Stimulated activated CD8-positive, alpha-beta memory T cell treated with anti-CD3 and anti-CD28 coated beads, Interleukin-4, amount 100 ng/mL, for 1 hour (primary cell): ENCODE measurements at places on chromosomes 4 and X.

DNA sequence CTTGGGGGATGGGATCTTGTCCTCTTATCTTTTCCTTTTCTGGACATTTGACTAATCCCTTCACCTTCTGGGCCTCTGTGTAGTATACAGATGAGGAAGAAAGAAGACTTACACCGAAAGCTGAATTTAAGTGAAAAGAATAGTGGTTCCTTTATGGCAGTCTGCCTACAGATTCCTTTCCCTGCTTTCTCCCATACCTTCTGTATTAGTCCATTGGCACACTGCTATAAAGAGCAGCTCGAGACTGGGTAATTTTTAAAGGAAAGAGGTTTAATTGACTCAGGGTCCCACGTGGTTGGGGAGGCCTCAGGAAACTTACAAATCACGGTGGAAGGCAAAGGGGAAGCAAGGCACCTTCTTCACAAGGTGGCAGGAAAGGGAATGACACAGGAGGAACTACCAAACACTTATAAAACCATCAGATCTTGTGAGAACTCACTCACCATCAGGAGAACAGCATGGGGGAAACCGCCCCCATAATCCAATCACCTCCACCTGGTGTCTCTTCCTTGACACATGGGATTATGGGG, 34.0 kb upstream of the CD38 start:
- no peak for DNase-seq

DNA sequence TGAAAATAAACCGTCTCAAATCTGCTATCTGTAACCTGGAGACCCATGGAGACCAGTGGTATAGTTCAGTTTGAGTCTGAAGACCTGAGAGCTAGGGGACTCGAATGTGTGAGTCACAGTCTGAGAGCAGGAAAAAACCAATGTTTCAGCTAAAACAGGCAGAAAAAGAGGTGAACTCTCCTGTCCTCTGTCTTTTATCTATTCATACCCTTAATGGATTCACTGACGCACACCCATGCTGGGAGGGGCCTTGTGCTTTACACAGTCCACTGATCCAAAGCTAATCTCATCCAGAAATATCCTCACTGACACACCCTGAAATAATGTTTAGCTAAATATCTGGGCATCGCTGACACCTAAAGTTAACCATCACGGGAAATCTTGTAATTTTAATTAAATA, 297.9 kb downstream of the GPM6A start:
- no peak for DNase-seq

GRCh38 chr4:102400898-102401297, 55.6 kb upstream of the SLC39A8 start:
- no peak for DNase-seq

- DNase-seq, result no peak
Observed at GRCh38 chr4:41189076-41189475, 25.3 kb downstream of the APBB2 start.

GRCh38 chr4:180449395-180449956, 1793.7 kb upstream of the TENM3 start:
- no peak for DNase-seq

GRCh38 chrX:111270339-111270738, at the start of gene CAPN6:
CAPN6 (minus strand) TSS chrX:111270483; CDS start chrX:111263936, 6,547 bp downstream.
- DNase-seq, result no peak

DNA sequence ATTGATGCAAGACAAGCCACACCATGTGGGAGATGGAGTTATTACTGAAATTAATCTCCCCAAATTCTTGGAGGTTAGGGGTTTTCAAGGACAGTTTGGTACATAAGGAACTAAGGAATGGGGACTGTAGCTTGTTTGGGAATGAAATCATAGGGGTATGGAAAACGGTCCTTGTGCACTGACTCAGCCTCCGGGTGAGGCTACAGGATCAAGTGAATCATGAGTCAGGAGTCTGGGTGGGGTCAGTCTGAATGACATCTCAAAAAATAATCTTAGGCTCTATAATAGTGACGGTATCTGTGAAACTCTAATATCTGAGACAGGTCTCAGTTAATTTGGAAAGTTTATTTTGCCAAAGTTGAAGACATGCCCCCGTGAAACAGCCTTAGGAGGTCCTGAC, 128.5 kb upstream of the CYSLTR1 start:
- no peak for DNase-seq

GRCh38 chr4:88017516-88018297, 10.3 kb downstream of the PKD2 start:
- DNase-seq, result no peak

DNA sequence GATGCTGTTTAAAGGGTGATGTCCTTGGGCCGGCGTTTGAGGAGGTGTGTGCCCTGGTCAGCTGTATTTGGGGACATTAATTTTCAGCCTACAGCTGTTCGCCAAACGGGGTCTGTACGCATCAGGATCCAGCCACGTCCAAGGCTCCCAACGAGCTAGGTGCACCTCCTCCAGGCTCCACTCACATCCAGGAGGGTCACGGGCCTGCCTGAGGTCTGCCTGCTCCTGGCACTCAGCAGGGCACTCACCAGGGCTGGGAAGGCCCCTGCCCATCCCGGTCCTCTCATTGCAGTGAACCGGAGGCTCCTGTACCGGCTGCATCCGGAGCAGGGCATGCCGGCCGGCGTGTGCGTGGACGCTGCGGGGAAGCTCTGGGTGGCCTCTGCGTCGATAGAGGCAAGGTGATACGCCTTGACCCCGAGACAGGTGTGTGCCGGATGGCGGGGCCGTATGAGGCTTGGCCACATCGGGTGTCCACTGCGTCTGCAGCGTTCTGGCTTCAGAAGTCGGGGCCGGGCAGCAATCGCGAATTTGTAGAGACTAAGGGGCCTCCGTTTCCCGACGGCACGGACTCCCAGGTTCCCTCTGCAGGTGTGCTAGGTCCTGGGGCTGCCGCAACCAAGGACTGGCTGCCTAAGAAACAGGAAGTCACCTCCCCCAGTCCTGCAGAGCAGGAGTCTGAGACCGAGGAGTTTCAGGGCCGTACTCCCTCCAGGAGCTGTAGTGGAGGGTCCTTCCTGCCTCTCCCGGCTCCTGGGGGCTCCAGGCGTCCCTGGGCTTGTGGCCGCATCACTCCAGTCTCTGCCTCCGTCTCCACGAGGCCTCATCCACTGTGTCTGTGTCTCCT, 27.5 kb upstream of the PLCXD1 start:
- no peak for DNase-seq

DNA sequence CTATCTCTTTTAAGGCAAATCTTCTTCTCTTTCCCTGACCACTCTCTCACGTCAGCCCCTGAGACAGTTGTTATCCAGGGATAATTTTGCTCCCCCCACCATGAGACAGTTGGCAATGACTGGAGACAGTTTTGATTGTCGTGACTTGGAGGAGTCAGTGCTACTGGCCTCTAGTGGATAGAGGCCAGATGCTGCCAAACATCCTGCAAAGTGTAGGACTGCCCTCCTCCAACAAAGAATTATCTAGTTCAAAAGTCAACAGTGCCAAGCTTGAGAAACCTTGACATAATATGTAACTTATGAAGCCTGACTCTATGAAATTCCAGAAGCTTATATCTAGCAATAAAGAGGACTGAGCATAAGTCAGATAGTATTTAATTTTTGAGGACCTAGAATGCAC, 502.1 kb upstream of the IGFBP7 start:
- no peak for DNase-seq

- no peak for DNase-seq
Observed at GRCh38 chr4:186676531-186677161, 47.0 kb downstream of the FAT1 start.

DNA sequence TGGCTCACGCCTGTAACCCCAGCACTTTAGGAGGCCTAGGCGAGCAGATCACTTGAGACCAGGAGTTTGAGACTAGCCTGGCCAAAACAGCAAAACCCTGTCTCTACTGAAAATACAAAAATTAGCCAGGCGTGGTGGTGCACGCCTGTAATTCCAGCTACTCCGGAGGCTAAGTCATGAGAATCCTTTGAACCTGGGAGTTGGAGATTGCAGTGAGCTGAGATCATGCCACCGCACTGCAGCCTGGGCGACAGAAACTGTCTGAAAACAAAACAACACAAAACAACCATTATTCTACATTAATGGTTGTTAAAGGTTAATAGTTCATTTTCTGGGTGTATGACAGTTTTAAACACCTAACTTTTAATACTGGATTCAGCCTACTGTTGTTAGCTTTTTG, 1.6 kb upstream of the SMARCA5 start:
- no peak for DNase-seq

DNA sequence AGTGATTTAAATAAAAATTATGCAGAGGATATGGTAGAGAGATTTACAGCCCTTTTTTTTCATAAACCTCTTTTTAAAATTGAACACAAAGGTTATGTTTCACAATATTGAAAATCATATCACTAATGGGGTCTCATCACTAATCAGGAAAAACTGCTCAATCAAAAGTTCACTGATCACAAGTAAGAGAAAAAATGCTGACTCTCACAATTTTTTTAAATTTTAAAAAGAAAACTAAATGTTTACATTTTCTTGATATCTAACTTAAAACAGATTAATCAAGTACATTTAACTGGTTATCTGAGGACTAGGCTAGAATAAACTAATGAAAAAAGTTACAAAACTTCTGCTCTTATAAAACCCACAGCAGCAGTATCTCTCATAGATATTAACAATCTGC, 8.5 kb downstream of the LAMTOR3 start:
- no peak for DNase-seq

GRCh38 chr4:138826322-138826721, 189.3 kb upstream of the NOCT start:
- no peak for DNase-seq

DNA sequence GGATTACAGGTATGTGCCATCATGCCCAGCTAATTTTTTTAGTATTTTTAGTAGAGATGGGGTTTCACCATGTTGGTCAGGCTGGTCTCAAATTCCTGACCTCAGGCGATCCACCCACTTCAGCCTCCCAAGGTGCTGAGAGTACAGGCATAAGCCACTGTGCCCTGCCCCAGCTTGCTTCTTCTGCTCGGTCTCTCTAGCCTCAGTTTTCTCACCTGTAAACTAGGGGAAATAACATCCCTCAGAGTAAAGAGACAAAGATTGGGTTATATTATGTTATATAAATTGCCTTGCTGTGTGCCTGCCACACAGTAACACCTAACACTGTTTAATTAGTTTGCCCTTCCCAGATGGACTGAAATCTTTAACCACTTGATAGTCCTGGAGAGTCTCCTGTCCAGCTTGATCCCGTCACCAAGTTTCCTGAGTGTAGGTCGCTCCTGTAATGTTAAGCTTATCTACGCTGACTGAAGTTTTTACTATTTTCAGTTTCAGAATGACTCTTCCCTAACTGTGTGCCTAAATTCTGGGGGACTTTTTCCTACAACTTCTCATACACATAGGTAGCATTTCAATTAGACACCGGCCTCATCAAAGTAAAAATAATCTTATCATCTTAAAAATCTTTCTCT, 412.7 kb upstream of the TENM3 start:
- no peak for DNase-seq

DNA sequence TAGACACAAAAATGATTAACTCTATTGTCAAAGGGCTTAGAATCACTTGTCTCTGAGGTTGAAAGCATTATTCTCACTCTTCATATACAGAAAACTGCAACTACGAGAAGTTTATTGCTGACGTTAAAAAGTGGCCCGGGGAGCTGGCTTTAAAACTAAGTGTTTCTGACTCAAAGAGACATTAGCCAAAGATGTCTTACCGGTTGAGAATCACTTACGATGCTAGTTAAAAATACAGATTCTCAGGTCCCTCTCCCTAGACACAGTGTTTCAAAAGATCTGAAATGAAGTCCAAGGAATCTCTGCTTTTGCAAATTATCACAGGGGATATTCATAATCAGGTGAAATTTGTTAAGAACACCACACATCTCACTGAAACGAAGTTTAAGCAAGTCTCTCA, 1.2 kb downstream of the GNPDA2 start:
- DNase-seq, result no peak

- no peak for DNase-seq
Observed at GRCh38 chr4:101853691-101854090, 63.2 kb downstream of the BANK1 start.

DNA sequence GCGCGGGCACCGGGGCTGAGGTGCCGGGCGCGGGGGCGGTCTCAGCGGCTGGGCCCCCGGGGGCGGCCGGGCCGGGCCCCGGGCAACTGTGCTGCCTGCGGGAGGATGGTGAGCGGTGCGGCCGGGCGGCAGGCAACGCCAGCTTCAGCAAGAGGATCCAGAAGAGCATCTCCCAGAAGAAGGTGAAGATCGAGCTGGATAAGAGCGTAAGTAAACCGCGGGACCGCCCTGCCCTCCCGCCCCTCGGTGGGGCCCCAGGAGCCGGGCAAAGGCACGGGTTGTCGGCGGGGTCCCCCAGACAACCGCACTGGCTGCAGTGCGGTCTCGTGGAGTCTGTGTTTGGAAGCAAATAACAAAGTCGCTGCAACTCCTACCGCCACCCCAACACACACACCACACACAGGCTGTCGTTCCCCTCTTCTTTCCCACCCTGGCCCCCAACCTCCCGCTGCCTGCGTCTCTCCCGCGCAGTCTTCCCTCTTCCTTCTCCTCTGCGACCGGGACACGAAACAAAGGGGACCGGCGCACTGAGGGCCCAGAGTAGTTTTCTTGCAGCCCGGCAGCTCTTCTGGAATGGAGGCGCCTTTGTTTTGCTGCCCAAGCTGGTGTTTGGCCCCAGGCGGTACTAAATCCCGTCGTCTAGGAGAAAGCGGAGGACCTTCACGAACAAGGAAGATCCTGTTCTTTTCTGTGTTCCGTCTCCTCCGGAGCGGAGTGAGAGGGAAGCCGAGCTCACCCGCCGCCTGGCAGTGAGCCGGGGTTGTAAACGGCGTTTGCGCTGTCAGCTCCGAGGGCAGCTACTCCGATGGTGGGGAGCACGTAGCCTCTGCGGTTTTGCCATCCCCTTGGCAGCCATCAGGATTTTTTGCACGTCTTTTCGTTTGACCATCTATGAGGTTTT, 788 bp downstream of the SAP30 start:
- DNase-seq, result peak; percentile 2

DNA sequence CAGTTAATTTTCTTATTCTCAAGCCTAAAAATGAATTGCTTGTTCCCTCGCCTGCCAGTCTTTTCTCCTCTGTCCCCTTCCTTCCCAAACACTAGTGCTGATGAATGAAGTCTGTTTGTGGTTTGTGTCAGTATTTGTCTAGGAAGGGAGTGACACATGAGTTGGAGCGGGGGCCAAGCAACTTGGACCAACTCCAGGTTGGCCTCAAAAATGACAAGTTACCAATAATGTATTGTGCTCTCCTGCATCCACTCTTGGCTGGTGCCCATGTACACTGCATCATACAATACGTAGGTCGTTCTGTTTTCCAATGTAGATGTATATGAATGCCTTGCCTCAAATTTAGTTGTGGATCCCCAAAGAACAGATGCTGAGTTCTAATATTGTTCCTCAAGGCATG, 223.0 kb upstream of the GPC4 start:
- no peak for DNase-seq

- no peak for DNase-seq
Observed at GRCh38 chr4:80073473-80074008, 512 bp upstream of the ANTXR2 start.
